ENCODE measurements at places on chromosomes 4 and X.

DNA sequence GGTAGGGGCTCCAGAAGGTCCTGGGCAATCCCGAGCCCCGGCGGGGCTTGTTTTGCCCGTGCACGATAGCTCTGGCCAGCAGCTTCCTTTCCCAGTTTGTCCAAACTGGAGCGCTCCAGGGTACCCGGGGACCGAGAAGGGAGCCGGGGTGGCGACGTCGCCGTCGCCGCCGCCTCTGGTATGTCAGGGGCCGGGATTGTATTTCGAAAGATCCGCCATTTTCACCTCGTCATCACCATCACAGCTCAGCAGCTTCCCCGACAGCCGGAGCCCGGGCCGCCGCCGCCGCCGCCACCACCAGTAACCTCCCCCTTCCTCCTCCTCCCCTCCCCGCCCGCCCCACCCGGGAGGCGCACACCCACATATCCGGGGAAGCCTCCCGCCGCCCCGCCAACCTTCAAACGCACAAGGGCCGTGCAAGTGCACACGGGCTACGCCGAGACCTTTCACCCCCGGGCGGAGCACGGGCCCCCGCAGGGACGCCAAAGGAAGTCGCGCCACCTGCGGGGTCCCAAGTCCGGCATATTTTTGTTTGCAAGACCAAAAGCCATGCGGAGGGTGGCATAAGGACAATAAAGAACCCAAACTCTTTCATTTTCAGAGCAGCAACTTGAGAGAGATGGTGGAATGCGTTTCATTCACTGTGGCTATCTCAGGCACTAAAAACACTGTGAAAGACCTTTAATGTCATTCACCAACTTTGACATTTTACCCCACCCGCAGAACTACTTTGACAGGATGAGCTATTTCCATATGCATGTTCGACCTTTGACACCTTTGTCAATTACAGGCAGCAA, at the start of gene LIN54:
TSS of gene LIN54 (minus strand) at position 302 of the 797 bp plus-strand sequence. CDS start 25,979 bp downstream, outside the sequence.
- peak; percentile 86 for DNase-seq

- DNase-seq = no peak
These were observed 77.4 kb upstream of the PUDP start for GRCh38 chrX:7225338-7225737.

GRCh38 chr4:2245057-2245786, 3.3 kb upstream of the HAUS3 start:
- DNase-seq = no peak

GRCh38 chr4:70945046-70945445, 42.9 kb downstream of the MOB1B start:
- DNase-seq = no peak

GRCh38 chrX:153662266-153662665, 11.3 kb downstream of the PNCK start:
- DNase-seq = peak; percentile 81

DNA sequence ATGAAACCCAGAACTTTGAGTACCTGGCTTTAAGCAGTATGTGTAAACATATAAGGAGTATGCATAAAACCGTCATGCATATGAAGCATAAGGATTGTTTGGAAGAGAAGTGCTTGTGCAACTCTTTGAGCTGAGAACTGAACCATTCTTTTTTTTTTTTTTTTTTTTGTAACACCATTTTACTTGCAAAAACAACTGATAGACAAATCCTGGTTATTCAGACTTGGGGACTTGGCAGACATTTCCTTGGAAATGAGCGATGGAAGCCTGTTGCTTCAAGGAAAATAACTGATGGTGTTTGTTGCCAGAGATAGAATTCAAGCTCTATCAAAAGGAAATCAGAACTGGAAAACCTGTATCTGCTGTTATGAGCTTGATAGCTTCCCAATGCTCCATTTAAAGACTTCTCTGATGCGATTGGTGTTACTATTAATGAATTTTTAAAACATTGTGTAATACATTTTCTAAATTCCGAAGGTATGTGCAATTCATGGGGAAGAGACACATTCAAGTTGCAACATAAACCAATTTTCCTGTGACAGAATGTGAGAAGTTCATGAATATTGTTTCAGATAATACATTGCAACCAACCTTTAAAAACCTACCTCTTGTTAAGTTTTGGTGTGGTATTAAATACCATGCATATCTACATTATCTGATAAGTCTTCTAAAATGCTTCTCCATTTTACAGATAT, 47.0 kb upstream of the FAT1 start:
- no peak for DNase-seq

DNA sequence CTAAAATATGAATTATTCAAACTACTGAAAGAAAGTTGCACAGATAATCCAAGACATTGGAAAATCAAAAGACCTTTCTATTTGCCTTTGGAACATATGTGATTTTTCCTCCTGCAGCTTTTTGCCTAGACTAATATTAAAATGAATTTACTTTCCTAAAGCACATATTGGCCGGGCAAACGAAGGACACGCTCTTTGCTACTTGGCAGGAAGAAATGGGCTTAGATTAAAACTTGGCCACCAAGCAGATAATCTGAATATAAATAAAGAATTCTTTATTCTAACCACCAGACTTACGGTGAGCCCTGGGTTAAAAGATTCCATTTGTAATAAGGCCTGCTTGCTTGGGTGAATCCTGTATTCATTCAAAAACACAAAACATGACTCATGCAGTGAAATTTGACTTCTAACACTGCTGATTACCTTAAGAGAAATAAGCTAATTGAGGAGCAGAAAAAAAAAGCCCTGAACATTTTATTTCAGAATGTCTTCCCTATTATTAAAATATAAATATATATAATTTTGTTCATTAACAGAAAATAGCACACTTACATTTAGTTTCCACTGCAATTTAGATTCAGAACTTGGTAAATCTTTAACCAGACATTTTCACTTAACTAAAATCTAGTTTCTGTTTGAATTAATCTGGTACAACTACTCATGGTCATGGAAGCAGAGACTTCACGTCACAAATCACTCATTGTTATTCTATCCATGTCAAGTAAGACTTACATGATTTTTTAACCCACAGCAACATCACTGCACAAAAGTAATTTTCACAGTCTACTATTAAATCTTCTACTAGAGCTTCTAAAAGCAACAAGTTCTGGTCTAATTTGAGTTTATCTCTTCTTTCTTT, 116.1 kb upstream of the PLAC1 start:
- no peak for DNase-seq

DNA sequence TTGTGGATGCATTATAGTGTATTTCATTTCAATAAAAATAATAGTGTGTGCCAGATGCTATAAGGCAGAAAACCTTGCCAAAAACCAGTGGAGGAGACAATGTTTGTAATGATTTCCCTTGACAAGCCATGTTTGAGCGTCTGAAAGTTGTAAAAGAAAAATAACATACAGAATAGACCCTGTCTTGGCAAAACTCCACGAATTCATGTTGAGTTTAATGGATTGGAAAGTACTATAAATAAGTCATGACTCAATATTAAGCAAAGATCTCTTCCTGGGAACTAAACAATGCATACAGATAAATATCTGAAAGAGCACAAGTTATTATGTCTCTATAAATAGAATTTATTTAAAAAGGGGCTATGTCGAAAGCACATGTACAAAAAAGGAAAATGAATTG, 543.5 kb downstream of the GABRG1 start:
- no peak for DNase-seq

GRCh38 chrX:132718431-132718958, 229.7 kb upstream of the MBNL3 start:
- no peak for DNase-seq

Data from activated CD8-positive, alpha-beta memory T cell treated with anti-CD3 and anti-CD28 coated beads for 24 hours (primary cell).